GM04503 (cell line): ENCODE measurements at places on chromosomes 2 and 18.

DNA sequence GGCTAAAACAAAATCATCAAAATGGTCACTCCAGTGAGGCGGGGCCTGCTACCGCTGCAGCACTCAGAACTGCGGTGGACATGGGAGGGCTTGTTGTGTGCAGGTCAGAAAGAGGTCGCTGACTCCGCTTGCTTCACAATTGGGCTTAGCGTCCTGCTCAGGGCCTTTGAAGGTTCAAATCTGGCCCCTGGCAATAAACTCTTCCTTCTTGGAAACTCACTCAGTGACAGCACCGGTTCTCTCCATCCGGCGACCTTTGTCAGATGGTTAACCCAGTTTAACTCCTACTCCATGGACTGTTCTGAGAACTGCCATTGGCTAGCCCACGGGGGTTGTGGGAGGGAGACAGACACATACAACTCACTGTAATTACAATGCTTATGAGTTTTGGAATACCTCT, 29.0 kb upstream of the LAPTM4A start:
- no peak for DNase-seq

DNA sequence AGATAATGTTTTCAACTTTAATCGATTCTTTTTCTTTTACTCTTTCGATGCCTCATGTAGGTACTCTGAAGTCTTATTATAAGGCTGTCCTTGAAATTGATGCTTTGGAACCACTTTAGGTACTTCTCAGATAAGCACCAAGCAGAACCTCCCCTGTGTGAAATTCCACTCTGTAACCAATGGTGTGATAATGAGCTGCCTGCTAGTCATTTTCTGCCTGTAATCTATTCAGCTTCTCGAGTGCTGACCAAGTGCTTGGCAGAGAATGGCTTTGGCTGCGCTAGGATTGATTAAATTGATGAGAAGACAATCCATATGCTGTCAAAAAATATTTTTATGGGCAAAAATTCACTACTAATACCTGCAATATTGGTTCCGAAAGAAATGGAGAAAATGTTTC, 132.1 kb upstream of the STON1 start:
- no peak for DNase-seq

DNA sequence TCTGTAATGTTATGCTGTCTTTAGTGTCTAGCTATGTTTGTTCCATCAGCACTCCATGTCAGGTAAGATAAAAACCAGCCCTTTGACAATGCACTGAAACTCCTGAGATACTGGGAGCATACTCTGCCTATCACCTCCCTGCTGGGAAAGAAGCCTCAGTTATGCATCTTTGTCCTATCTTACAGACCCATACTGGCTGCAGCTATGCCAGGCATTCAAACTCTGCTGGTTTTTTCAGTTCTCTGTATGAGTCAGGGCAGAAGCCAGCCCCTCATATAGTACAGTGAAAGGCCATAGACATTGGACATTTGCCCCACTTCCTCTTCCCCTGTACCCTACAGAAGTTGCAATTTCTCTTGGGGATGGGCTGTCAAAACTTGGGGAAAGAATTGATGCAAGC, 181.1 kb upstream of the RGPD4 start:
- no peak for DNase-seq

DNA sequence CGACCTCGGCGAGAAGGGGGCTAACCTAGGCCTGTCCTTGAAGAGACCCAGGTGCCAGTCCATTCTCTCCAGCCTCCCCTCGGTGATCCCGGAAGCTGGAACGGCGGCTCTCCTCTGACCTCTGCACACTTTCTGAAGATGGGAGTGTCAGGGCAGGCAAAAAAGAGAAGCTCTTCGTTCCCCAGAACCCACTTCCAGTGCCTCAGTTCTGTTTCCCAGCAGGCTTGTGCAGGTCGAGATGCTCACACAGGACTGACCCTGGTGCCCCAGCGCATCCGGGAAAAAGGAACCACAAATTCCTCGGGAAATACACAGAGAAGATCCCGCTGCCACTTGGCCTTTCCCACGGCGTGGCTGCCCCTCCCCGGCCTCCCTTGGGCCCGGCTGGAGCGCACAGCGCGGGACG, 681 bp upstream of the PTPN18 start:
- DNase-seq, result no peak

DNA sequence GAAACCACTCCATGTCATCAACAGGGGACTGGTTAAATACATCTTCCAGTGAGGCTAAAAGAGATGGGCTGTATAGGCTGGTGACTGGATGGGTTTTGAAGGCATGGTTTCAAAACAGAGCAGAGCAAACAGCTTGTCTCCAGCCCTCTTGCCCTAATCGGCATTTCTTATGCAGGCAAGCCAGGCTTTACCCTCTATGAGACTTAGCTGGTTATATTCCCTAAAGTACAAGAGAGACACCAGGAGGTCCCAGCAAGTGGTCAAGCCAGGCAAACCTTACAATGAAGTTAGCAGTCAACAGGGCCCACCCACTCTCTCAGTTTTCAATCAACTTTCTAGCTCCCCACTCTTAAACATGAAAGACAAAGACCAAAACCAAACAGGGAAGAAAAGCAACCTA, 19.0 kb downstream of the OSBPL1A start:
- no peak for DNase-seq

- no peak for DNase-seq
Measured at GRCh38 chr2:153432381-153432780, 46.2 kb downstream of the RPRM start.
